ENCODE measurements at places on chromosomes 11 and 22. TPM values are rescaled to one million over a fixed set of nuclear protein-coding genes. Genes with fewer than 3 reads are reported as not detected.

- no peak for DNase-seq
- no peak overlapping the region for H3K4me3 ChIP-seq
- no peak overlapping the region for H3K27ac ChIP-seq
- no peaks in the 10 kb centered on the region for H3K27me3 ChIP-seq
- H3K36me3 ChIP-seq, result peaks cover 7% of the 10 kb centered on the region
These were observed 183.2 kb upstream of the PITPNB start for GRCh38 chr22:28102151-28102812.

- no peaks in the 10 kb centered on the region for H3K36me3 ChIP-seq
- peak overlapping the region; percentile 50 for H3K4me3 ChIP-seq
- no peaks in the 10 kb centered on the region for H3K27me3 ChIP-seq
- H3K4me1 ChIP-seq, result no peaks in the 10 kb centered on the region
- DNase-seq, result no peak
- peak overlapping the region; percentile 83 for H3K27ac ChIP-seq
These were observed 2.0 kb downstream of the FIBIN start for GRCh38 chr11:26995701-26996460.

DNA sequence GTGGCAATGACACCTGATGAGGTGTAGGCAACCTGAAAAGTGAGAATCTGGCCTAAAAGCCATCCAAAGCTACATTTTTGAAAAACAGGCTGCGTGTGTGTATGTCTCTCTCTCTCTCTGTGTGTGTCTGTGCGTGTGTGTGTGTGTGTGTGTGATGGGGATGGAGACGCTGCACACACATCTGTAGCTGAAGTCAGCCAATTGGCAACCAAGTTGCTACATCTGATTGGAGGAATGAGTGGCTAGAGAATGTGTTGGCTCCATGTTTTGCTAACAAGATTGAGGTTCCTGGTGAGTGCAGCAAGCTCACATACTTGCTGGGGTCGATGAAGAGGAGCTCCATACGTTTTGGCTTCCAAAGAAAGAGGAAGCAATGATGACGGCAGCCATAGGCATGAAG lies 311.4 kb upstream of the NCAM1 start:
- no peaks in the 10 kb centered on the region for H3K36me3 ChIP-seq
- peaks cover 5% of the 10 kb centered on the region for H3K4me1 ChIP-seq

GRCh38 chr22:44444341-44445306 lies 53.4 kb downstream of the RTL6 start:
- DNase-seq, result no peak
- no peak overlapping the region for H3K27ac ChIP-seq
- no peaks in the 10 kb centered on the region for H3K4me1 ChIP-seq
- no peak overlapping the region for H3K4me3 ChIP-seq
- no peaks in the 10 kb centered on the region for H3K27me3 ChIP-seq

DNA sequence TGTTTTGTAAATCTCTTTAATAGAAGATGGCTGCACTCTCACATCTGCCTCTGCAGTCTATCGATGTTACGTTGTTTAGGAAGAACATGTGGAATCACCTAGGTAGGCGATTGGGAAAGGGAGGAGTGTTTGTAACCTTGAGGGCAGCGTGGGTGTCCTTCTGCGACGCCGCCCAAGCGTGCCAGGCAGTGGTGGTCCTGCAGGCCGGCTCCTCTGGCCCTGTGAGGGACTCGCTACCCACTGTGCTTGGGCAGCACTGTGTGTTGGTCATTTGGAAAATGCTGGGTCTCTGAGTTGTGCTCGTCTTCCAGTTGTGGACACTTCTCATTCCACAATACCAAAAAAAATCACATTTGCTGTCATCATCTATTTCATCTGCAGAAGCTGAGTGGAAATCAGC lies 29.1 kb downstream of the CTTN start:
- H3K27ac ChIP-seq, result no peak overlapping the region
- DNase-seq, result no peak
- H3K36me3 ChIP-seq, result peaks cover 89% of the 10 kb centered on the region

DNA sequence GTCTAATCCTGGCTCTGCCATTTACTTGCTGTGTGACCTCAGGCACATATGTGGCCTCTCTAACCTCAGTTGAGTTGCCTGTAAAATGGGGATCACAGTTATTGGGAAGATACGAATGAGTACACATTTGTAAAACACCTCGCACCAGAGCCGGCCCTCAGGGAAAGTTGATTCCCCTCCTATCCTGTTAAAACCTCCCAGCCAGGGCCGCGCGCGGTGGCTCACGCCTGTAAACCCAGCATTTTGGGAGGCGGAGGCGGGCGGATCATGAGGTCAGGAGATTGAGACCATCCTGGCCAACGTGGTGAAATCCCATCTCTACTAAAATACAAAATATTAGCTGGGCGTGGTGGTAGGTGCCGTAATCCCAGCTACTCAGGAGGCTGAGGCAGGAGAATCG lies 7.8 kb upstream of the MYBPC3 start:
- DNase-seq, result no peak
- H3K4me3 ChIP-seq, result no peak overlapping the region
- no peaks in the 10 kb centered on the region for H3K27me3 ChIP-seq
- no peaks in the 10 kb centered on the region for H3K36me3 ChIP-seq
- no peak overlapping the region for H3K27ac ChIP-seq

- no peak overlapping the region for H3K27ac ChIP-seq
- peaks cover 41% of the 10 kb centered on the region for H3K4me1 ChIP-seq
- DNase-seq, result no peak
- H3K4me3 ChIP-seq, result no peak overlapping the region
- H3K36me3 ChIP-seq, result peaks cover 26% of the 10 kb centered on the region
These were observed 2.3 kb downstream of the RBX1 start for GRCh38 chr22:40953471-40953870.

DNA sequence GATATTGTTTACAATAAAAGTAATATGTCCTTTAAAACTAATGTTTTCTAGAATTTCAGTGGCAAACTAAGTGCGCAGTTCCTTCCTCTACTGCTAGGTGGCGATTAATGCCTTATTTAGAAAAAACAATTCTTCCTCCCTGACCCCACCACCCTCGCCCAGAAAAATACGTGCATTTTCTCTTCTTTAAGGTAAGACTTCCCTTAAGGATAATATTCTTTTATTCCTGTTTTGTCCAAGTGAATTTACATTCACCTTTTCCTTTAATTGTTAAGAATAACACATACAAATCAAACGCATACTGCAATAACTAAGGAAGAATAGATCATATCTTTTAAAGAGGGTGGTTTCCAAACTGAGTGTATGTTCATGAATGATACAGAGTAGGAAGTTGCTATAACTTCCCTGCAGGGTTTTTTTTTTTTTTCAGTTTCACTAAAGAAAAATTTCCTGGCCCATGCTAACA lies 17.0 kb upstream of the PSMA1 start:
- no peak for DNase-seq
- H3K36me3 ChIP-seq, result no peaks in the 10 kb centered on the region
- peaks cover 44% of the 10 kb centered on the region for H3K4me1 ChIP-seq

DNA sequence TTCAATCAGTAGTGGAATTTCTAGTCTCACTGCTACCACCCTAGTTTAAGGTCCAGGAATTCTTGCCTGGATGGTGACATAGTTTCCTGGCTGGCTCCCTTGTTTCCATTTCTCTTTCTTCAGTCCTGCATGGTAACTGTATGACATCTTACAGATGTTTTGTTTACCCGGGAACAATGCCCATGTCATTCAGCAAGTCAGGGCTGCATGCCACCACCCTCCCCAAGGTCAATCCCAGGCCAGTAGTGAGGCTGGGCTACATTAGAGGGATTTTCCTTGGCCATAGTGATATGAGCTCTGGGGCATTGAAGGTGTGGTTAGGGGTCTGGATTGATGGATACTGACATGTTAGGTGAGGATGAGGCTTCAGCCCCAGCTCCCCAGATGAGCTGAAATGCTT lies 114.9 kb upstream of the E2F8 start:
- no peaks in the 10 kb centered on the region for H3K4me1 ChIP-seq
- H3K36me3 ChIP-seq, result no peaks in the 10 kb centered on the region
- DNase-seq, result no peak
- H3K27ac ChIP-seq, result no peak overlapping the region

- no peaks in the 10 kb centered on the region for H3K27me3 ChIP-seq
- no peak for DNase-seq
- H3K4me1 ChIP-seq, result no peaks in the 10 kb centered on the region
These were observed 1.8 kb downstream of the EWSR1 start for GRCh38 chr22:29269731-29270474.

- no peaks in the 10 kb centered on the region for H3K36me3 ChIP-seq
- H3K4me3 ChIP-seq, result no peak overlapping the region
- no peak for DNase-seq
- no peak overlapping the region for H3K27ac ChIP-seq
These were observed 227.6 kb downstream of the ST3GAL4 start for GRCh38 chr11:126583101-126583500.

GRCh38 chr11:35540526-35540925 lies 15.1 kb upstream of the PAMR1 start:
- peaks cover 6% of the 10 kb centered on the region for H3K4me1 ChIP-seq
- DNase-seq, result no peak
- no peaks in the 10 kb centered on the region for H3K27me3 ChIP-seq
- no peak overlapping the region for H3K4me3 ChIP-seq
- no peak overlapping the region for H3K27ac ChIP-seq

DNA sequence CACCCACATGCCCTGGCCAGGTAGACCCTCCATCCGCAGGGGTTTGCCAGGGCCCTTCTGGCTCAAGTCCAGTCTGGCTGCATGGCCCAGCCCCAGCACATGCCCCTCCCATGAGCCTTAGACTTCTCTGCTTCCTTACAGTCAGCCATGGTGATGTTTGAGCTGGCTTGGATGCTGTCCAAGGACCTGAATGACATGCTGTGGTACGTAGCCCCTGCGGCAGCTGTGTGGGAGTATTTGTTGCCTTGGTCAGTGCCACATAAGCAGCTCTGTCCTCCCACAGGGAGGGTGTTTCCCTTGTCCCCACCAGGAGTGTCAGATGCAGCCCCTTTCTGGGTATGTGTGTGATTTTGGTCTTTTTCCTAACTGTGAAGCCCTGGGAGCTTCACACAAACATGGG lies 17.5 kb downstream of the CDC45 start:
- no peak overlapping the region for H3K4me3 ChIP-seq
- no peaks in the 10 kb centered on the region for H3K27me3 ChIP-seq
- no peak for DNase-seq
- no peak overlapping the region for H3K27ac ChIP-seq
- no peaks in the 10 kb centered on the region for H3K36me3 ChIP-seq

DNA sequence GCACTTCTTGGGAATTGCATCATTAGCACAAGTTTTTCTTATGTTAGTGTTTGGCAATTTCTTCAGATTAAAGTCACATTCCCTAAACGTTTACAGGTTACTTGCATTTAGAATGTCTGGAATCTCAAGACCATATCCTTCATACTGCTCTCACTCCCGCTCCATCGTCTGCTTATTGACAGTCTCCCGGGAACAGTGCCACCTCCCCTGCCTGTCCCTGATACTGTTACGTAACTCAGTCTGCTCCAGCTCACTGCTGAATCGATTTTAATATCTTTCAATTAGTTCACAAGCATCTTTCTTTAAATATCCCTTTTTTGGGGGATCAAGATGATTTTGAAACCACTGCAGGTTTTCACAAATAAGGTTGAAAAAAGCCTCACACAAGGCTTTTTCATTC lies 48.2 kb downstream of the GLYATL2 start:
- H3K4me1 ChIP-seq, result no peaks in the 10 kb centered on the region
- H3K4me3 ChIP-seq, result no peak overlapping the region
- no peaks in the 10 kb centered on the region for H3K36me3 ChIP-seq
- no peak overlapping the region for H3K27ac ChIP-seq
- no peaks in the 10 kb centered on the region for H3K27me3 ChIP-seq

- no peak overlapping the region for H3K27ac ChIP-seq
- no peaks in the 10 kb centered on the region for H3K36me3 ChIP-seq
- no peak overlapping the region for H3K4me3 ChIP-seq
These were observed 3.6 kb downstream of the IL18 start for GRCh38 chr11:112160091-112160848.

Gene NXPE1
- total RNA-seq, result not detected

Gene DRD2
- total RNA-seq, result not detected

Gene SRRD
- 25.0 TPM for total RNA-seq

Gene OR2AG2
- total RNA-seq, result not detected

Gene LINC01488
- not detected for total RNA-seq

Gene OR52I1
- not detected for total RNA-seq

Gene SLC22A9
- total RNA-seq, result not detected
